Left renal pelvis (tissue), 4 donors: ENCODE measurements at places on chromosomes 1 and 21.

DNA sequence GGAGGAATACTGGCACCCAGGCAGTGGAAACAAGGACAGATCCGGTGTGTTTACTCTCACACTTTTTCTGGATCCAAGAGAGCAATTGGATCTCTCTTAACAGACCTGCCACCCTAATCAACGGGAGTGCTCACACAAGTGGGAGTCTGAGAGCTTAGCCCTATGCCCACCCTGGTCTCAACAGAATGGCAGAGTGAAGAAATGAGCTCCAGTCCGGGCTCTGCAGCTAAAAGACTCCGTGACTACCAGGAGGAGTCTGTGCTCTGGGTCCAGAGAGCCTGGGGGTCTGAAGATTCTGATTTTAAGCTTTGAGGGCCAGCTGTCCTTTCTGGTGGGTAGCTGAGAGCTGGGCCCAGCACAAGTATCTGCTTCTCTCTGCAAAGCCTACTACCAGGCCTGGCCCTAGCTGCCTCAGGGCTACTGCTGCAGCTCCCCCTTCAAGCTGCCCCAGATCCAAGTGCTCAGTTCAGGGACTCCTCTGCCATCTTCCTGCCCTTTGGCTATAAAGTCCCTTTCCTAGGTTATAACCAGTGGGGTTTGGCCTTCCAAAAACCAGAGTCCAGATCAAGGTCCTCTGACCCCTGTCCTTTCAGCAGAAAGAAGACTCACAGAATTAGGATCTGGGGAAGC, 3.9 kb downstream of the S100A9 start:
- DNase-seq = no peak

GRCh38 chr21:29737186-29737585, 202.6 kb downstream of the GRIK1 start:
- no peak for DNase-seq

- DNase-seq = no peak
Measured at GRCh38 chr1:193299038-193299437, 112.6 kb upstream of the B3GALT2 start.

DNA sequence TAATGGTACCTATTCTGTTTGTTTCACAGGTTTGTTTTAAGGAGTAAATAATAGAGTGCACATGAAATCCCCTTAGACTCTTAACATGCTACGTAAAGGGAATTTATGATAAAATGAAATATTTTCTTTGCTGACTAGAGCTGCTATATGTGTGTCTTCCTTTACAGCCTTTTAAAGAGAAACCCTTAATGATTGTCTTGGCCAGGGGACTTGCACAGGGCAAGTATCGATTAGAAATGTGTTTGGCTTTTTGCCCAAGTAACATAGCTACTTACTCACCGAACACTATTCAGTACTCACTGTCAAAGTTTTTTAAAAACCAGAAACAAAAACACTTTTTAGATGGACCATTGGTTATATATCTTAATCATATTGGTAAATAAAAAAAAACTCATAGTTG, 71.3 kb upstream of the KIAA1614 start:
- DNase-seq = no peak

DNA sequence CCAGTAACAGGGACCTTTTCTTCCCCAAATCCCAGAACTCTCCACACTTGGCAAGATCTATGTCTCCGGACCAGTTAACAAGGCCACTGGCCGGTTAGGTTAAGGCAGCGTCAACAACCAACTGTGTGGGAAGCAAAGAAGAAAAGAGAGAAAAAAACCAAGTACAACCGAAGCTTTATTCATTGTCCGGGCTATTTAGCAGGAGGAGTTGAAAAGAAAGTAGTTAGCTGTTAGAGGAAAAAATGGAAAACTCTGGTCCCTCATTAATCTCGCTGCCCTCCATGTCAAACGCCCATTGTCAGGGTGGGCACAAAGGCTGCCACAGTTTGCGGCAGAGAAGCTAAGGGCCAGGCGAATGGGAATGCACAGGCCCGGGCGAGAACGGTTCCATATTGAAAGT, 49.3 kb upstream of the GRIK3 start:
- DNase-seq = no peak

DNA sequence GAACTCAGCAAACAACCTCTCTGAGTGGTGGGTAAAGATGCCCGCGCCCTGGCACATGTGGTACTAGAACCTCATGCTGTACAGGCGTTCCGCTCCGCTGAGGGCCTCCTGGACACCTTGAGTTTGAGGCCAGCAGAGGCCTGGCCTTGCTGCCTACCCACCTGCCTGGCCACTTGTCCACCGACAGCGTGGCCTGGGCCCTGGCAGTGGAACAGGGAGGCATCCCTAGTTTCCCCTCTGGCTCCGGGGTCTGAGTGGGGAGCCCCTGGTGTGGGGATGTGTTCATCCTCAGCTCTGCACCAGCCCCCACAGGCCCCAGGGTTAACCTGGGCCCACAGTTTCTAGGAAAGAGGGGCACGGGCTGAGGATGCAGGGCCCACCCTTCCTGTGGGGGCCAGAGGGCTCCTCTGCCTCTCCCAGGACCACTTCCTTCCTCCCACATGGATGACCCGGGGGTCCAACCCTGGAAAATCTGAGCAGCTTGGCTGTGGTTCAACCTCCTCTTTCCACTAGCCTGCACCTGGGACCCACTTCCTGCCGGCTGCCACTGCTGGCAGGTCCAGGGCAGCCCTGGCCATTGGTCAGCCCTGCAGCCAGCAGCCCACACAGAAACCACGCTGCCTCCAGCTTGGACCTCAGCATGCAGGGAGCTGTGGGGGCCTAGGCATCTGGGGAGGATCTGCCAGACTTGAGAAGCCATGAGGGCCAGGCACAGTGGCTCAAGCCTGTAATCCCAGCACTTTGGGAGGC, 53.3 kb upstream of the COL18A1 start:
- DNase-seq = no peak

GRCh38 chr1:103447471-103447870, 78.0 kb upstream of the RNPC3 start:
- no peak for DNase-seq

- no peak for DNase-seq
Measured at GRCh38 chr21:35414507-35415139, 365.5 kb upstream of the RUNX1 start.

DNA sequence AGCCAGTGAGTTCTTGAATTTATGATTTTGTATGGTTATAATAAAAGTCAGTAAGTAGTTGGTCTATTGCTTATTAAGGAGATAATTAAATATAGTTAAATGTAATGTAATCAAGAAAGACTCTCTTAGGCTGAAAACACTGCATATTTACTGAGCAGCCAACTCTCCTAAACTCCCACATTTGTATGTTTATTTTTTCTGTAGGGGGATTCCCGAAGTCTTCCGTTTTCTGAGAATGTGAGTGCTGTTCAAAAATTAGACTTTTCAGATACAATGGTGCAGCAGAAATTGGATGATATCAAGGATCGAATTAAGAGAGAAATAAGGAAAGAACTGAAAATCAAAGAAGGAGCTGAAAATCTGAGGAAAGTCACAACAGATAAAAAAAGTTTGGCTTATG, 56.7 kb downstream of the PKN2 start:
- DNase-seq = no peak

DNA sequence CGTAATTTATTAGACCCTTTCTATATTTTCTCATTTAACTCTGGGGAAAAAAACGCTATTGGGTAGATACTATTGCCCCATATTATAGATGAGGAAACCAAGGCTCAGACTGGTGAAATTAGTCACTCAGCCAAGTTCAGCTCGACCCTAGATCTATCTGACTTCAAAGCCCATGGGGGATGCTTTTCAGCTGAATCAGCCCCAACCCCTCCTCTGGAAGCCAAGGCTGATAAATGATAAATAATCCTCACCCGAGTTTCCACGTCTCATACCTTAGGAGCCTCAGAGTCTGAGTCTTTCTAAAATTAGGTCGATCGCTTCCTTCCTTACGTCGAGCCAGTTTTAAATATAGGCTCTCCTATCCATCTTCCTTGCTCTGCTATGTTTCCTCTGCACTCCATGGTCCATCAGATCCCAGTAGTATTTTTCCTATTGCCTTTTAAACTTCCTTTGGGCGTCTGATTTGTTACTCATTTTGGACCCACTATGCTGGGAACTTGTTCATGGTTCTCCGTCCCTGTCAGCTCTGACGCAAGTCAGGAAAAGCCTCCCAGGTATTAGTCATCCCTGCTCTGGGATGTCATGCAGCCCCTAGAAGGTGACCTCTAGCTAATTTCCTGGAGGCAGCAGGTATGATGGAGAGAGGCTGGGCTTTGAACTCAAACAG, 122.8 kb downstream of the PLPP3 start:
- DNase-seq = no peak

DNA sequence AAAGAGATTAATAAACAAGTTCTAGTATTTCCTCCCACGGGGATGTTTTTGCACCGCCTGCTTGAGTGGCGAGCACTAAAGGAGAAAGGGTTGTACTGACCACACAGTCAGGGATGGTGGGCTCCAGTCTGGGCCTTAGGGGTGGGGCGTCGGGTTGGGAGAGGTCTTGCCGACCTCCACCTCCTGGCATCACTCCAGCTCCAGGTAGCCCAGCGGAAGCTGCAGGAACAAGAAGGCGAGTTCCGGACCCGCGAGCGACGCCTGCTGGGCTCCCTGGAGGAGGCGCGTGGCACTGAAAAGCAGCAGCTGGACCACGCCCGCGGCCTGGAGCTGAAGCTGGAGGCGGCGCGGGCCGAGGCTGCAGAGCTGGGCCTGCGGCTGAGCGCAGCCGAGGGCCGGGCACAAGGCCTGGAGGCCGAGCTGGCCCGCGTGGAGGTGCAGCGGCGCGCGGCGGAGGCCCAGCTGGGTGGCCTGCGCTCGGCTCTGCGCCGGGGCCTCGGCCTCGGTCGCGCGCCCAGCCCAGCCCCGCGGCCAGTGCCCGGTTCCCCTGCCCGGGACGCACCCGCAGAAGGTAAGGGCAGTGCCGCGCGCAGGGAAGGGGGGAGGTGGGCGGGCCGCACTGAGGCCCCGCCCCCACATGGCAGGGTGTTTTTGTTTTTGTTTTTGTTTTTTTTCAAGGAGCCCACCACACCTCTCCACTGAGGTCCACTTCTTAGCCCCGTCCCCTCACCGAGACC, 19.7 kb downstream of the MFAP2 start:
- DNase-seq = no peak

DNA sequence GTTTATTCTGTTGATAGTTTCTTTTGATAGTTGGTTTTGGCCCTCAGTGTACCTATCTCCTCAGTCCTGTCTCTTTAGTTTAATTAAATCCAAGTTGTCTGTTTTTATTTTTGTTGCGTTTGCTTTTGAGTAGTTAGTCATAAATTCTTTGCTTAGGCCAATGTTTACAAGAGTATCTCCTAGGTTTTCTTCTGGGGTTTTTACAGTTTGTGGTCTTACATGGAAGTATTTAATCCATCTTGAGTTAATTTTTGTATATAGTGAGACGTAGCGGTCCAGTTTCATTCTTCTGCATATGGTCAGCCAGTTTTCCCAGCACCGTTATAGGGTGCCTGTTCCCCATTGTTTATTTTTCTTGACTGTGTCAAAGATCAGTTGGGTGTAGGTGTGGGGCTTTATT, 139.4 kb downstream of the POU2F1 start:
- no peak for DNase-seq

- peak; percentile 20 for DNase-seq
Measured at GRCh38 chr21:21163904-21164303, 165.7 kb downstream of the NCAM2 start.

GRCh38 chr1:6984986-6985385, 199.7 kb downstream of the CAMTA1 start:
- DNase-seq = no peak

GRCh38 chr1:91754348-91754747, 131.6 kb downstream of the TGFBR3 start:
- DNase-seq = no peak

DNA sequence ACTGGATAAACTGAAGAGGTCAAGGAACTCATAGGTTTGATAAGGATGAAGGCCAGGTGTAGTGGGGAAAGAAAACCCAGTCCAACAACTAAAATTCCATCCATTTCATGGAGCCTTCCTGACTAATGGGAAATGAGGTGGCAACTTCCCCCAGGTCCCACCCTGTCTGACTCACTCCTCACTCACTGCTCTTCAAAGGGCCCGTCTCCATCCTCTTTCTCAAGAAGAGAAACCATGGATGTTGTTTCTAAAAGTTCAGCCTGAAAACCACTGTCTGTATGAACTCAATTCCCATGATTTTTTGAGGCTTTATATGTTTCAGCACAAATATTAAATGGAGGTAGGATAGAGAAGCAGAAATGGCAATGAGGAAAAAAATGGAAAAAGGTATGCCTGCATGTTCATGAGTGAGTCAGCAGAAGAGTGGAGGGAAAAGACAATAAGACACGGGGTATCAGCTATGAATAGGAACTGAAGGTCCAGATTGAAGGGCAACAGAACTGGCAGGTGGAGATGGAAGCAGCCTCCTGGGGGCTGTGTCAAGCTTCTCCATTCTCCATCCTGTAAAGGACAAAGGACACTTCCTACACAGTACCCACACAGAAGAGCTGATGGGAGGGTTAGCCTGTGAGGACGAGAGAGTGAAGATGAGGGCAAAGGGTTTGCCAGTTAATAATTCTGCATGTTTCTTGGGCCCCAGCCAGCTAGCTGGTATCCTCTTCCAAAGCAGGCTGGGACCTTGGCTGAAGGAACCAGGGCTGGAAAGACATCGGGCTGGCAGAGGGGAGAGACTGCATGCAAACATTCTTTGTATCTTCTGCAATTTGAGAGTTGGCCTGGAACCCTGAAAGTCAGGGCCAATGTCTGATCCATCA, 5.5 kb upstream of the ELOVL1 start:
- DNase-seq = no peak

DNA sequence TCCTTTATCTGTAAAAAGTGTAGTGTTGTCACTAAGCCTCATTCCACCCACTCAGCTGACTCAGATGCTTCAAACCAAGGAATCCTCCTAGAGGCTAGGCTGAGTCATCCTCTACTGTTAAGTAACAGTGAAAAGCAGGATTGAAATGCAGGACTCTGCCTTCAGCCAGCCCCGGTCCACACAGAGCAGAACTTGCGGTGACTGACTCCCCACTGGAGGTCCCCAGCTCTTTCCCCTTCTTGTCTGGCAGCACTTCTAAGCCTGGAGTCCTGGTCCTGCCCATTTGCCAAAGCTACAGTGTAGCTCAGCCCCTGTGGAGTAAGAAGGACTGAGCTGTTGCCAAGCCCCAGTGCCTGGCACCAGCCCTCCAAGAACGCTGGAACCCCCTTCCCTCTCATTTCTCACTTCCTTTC, 1.7 kb downstream of the RAB7B start:
- no peak for DNase-seq

- no peak for DNase-seq
Measured at GRCh38 chr1:84785271-84786036, 95.2 kb upstream of the SSX2IP start.

DNA sequence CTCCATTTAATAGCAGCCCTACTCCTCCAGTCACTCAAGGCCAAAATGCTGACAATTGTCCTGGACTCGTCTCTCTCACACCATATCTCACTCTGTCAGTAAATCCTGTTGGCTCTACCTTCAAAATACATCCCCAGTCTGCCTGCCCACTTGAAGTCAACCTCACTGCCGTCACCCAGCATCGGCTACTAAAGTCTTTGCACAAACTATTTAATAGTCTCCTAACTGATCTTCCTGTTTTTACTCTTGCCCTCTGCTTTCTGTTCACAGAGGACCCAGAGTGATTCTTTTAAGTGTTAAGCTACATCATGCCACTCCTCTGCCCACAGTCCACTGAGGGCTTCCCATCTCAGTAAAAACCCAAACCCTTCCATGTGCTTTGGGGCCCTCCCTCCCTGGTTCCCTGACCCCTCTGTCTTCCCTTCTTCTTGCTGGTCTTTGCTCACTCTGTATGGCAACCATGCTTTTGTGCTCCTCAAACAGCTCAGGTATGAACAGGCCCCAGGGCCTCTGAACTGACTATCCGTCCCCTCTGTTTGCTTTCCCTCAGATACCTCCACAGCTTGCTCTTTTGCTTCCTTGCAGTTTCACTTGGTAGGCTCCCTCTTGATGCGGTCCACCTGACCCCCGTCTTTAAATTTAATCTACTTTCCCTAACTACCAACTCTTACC, 19.0 kb downstream of the RNASEL start:
- DNase-seq = no peak
